ENCODE measurements at places on chromosomes 5 and 9.

DNA sequence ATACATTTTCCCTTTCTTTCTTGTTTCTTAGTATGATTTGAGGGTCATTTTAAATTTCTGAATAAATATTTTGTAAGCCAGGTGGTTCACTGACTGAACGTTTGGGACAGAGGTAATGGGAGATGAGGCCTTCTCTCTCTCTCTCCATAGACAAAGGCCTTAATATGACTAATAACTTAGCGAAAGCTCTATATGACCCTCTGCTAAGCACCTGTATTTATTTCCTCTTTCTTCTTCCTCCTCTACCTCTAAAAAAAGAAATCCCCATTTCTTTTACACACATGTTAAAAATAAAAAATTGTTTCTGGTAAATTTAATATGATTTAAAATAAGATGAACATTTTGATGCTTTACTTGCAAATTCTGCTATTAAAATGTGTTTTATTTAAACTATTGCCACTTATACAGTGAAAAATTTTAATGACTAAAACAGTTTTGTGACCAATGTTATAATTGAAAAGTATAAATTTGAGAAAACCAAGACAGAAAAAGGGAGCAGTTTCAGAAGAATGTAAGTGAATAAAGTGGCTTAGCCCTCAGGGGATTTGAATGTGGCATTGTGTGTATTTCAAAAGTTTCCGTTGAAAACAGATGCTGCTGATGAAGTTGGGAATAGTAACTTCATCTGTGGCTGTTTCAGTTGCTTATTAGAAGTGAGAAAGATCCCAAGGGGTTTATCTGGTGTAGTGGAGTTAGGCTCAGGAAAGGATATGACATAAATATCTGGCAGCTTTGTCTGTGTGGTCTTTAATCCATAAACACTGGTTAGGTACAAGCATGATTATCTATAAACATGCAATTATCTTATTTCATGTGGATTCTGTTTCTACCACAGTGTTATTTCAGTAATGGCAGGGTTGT lies 128.6 kb upstream of the GRHPR start:
- no peak for DNase-seq

GRCh38 chr5:146647656-146648199 lies 131.7 kb upstream of the GPR151 start:
- DNase-seq = no peak

- DNase-seq = no peak
Observed at GRCh38 chr5:14707811-14708390, 43.4 kb downstream of the OTULIN start.

DNA sequence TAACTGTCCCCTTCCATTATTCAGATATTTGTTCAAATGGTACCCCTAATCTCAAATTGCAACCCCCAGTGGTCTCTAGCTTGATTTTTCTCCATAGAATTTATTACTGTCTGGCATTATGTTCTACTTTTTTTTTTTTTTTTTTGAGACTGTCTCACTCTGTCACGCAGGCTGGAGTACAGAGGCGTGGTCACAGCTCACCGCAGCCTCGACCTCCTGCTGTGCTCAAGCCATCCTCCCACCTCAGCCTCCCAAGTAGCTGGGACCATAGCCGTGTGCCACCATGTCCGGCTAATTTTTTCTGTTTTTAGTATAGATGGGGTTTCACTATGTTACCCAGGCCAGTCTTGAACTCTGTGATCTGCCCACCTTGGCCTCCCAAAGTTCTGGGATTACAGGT lies 2.0 kb upstream of the REEP5 start:
- DNase-seq = no peak

DNA sequence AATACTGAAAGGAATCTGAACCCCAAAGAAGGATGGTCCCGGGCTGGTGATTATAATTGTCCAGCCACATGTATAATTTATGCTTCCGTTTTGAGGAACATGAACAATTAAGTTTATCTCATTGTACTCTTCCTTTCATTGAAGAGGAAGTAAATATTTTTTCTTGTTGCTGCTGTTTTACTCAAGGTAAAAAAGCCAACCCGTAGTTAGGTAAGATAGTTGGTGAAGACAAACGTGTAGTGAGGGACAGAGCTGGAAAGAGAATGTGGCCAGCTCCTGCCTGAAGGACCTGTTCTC lies 5.1 kb downstream of the RCL1 start:
- no peak for DNase-seq

DNA sequence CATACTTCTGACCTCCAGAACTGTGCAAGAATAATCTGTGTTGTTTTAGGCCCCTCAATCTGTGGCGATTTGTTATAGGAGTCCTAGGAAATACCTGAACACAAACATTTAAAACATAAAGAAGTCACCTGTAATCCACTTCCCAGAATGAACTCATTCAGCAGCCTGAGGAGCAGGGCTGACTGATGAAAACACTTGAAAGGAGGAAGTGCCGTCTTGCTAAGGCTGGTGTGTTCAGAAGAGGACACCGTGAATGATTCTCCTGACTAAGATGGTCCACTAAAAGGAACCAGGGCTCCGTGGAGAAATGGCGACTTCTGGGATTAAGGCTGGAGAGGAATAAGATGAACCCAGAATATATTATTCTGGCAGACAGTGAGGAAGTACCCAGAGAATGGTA lies 18.7 kb upstream of the MARCHF6 start:
- no peak for DNase-seq

DNA sequence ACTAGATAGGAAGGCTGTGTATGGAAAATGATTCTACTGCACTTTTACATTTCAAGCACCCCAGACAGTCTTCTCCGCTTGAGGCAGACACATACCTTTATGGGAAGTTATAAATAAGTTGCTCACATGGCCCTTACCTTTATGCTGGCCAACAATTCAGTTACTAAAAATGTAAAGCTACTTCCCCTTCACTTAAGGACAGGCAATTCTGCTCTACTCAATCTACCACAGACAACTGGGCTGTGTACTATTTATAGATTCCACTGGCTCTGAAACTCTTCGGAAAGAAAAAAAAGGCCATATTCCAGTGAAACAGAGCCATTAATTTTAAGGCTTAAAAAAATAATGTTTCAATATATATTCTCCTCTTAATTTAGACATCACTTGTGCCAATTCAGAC lies 59.4 kb downstream of the ELAVL2 start:
- no peak for DNase-seq

- DNase-seq = no peak
Observed at GRCh38 chr9:95003689-95004410, 277.4 kb downstream of the AOPEP start.

DNA sequence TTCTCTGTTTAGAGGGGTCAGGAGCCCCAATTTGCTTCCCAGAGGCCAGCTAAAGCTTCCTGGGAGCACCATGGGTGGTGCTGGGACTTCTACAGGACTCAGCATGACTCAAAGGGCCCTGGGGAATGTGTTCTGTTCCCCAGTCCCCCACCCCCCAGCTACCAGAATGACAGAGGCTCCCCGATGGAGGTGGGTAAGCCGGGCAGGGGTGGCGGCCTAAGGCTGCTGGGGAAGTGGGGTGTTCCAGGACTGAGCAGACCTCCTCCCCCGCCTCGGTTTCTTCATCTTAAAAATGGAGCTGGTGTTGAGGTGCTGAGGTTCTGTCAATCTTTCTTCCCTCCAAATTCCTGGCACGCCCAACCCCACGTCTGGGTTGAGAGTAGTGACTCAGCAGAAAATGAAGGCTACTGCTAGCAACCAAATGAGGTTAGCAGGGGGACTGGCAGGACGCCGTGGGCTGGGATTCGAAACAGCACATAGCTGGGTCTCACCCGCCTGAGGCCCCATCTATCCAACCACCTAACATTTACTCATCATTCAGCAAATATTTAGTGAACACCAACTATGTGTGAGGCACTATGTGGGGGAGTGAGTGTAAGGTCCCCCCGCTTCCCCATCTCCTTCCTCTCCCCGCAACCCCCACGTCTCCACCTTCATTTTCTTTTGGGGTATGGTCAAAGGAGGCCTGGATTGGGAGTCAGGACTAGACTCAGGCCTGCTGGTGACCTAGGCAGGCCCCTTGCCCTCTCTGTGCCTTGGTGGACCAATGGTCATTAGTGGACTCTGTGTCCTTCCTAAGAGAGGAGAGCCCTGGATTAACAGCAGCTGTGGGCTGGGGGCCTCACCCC lies 50.2 kb downstream of the C9orf50 start:
- DNase-seq = peak; percentile 22

GRCh38 chr5:64165500-64166200 lies at the start of gene RNF180:
RNF180 (plus strand) TSS chr5:64165843; CDS start chr5:64200808, 34,965 bp downstream.
- DNase-seq = no peak

- no peak for DNase-seq
Observed at GRCh38 chr9:30198463-30199309, 2185.8 kb upstream of the ACO1 start.

DNA sequence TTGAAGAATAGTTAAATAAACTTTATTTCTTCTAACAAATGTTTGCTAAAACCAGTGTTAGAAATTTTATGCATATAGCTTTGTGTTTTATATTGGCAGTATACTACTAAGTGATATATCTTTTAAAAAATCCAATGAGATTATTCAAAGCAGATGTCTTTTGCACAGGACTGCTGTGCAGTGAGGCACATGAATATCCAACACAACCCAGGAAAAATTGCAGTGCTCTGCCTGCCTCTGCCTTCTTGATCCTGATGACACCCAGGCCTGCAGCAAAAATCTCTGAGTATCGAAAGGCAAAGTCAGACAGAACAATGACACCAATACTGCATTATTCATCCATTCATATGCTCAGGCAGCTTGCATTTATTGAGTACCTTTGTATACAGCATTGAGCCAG lies 1076.5 kb upstream of the ARRDC3 start:
- no peak for DNase-seq

DNA sequence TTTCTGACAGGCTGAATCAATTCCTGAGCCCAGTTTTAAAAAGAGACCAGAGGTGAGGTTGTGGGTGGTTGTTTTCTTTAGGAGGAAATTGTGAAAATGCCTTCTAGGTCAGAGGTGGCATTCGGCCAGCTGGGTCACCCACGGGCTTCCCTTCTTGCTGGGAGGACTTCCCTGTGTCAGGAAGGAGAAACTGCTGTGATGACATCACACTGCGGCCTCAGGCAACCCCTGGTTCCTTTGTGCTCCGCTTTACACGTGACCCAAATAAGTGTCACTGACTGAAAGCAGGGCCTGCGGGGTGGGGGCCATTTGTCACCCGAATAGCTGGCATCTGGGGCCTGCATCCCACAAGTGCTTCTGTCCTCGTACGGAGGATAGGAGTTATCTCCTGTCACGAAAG lies 39.7 kb downstream of the FABP6 start:
- no peak for DNase-seq

- no peak for DNase-seq
Observed at GRCh38 chr5:103918668-103919367, 356.2 kb upstream of the NUDT12 start.

DNA sequence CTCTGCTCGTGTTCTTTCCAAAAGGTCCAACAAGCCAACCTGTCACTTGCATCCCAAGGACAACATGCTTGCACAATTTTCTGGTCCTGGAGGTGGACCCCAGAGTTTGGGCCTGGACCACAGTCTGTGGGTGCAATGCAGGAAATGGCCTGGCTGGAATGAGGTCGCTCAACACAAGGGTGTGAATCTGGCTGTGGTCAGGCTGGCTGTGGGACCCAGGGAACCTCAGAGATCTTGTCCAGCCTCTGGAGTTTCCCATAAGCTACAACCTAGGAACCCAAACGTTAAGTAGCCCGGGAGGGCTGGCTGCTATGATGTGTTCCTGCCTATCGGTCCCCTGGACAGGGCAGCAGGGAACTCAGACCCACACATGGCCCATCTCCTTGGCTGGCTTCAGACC lies 15.4 kb downstream of the TBC1D9B start:
- DNase-seq = no peak

GRCh38 chr5:125277494-125278154 lies 531.2 kb upstream of the ZNF608 start:
- DNase-seq = no peak

DNA sequence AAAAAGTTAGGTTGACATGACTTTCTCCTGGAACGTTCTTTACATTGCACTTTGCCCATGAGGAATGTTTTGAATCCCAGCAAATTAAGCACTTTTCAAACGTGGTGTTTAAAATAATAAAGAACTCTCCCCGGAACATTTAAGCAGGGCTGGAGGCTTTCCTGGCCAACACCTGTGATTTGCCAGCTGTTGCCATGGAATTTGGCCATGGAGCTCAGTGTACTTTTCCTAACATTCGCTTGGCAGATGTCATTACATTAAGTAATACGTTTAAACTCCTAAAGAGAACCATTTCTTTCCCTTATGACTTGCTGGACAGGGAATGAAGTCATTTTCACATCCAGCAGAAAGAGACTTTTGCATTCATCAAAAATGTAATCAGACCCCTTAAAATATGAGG lies 146.1 kb downstream of the GAS1 start:
- no peak for DNase-seq

GRCh38 chr9:96619491-96620180 lies at the start of gene CDC14B:
CDC14B (minus strand) TSS chr9:96619843; CDS start chr9:96619378, 465 bp downstream.
- peak; percentile 84 for DNase-seq

GRCh38 chr5:130151239-130151638 lies 247.0 kb downstream of the CHSY3 start:
- DNase-seq = no peak

DNA sequence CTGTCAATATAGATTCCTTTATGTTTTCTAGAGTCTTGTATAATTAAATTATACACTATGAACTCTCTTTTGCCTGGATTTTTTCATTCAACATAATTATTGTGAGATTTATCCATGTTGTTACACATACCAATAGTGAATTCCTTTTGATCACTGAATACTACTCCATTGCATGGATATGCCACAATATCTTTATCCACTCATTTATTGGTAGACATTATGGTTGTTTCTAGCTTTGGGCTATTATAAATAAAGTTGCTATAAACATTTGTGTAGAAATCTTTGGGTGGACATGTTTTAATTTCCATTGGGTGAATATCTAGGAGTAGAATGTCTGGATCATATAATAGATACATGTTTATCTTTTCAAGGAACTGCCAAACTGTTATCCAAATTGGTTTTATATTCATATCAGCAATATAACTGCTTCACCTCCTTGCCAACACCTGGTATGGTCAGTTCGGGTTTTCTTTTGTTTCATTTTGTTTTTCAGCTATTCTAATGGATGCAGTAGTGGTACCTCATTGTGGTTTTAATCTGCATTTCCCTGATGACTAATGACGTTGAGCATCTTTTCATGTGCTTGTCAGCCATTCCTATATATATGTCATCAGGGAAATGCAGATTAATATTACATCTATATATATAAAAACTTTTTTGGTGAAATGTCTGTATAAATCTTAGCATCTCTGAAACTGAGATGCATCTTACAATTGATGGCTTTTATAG lies 32.1 kb upstream of the TCF7 start:
- DNase-seq = no peak

DNA sequence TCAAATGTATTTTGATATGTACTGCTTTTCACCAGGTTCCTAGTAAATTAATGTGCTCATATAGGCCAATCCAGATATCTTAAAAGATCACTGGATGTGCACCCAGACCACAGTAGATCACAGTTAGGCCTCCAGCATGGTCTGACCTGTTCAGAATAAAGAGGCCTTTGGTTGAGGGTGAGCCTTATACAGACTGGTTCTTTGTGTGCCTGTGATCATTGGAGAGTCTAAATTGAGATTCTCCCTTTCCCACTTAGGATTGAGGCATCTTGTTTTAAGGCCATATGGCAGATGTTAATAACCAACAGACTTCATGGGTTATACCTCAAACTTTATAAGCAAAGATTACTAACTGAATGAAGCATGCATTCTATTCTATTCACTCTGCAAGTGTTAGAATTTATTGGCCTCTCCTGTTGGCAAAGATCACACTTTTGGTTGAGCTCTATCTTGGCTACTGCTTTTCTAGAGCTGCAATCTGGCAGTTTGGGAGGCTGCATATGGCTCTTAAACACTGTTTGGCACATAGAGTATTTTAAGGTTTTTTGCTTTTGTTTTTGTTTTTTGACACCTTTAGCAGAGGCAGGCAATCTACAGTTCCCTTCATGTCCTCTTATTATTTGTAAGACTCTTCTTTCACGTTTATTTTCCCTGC lies 8.5 kb downstream of the CHSY3 start:
- DNase-seq = no peak

GRCh38 chr9:128503870-128504269 lies 649 bp upstream of the GLE1 start:
- no peak for DNase-seq
